Esophagus mucosa (tissue), 1 donor: ENCODE measurements at places on chromosomes 13 and 19.

DNA sequence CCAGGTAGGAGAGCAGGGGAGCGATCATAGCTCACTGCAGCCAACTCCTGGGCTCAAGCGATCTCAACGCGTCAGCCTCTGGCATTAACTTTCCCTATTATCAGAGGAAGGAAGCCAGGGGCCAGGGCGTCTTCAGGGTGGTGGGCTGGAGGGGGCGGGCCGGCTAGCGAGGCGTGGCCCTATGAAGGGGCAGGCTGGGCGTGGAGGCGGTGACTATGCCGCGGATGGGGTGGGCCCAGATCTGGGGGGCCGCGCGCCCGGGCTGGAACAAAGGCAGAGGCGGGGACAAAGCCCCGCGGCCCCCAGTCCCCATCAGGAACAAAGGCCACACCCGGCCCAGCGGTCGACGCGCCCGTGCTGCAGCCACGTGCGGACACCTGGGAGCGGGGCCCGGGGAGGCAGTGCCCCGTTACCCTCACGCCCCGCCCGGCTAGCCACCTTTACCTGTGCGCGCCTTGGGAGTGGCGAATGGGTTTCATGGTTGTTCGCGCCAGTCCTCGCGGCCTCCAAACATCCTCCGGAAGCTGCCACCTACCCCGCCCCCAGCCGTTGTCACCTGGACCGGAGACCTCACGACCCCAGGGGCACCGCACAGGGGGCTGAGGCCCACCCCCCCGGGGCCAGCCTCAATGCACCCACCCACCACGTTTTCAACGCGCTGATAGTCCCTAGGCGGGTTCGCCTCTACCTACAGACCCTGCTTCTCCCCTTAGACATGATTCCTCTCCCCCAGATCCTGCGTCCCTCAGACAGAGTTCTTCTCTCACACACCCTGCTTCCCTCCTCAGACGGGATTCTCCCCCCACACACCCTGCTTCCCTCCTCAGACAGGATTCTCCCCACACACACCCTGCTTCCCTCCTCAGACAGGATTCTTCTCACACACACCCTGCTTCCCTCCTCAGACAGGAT is 5.4 kb upstream of the TRIM28 start:
- peak; percentile 82 for ATAC-seq

- ATAC-seq, result peak; percentile 71
These were observed 539 bp downstream of the U2AF1L4 start for GRCh38 chr19:35744430-35745327.

GRCh38 chr13:30744681-30745077 is 9.3 kb downstream of the ALOX5AP start:
- ATAC-seq, result no peak

DNA sequence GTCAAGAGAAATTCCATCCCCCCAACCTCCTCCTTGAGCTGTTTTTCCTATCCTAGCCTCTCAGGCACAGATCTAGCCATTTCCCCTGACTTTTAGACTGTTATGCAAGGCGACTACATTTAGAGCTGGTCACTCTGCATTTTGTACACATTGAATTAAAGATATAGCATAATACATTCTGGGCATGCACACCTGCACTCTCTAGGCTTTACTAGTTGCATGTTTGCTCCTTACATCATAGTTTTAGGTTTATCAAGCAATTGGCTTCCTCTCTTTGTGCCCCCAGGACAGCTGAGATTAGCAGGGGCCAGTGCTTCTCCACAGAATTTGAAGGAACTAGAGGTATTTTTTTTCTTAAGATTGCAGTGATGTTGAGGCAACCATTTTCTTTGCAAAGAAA is 19.5 kb downstream of the GPC6 start:
- ATAC-seq, result no peak

- ATAC-seq, result peak; percentile 76
These were observed 15.3 kb downstream of the GADD45B start for GRCh38 chr19:2491130-2491801.

DNA sequence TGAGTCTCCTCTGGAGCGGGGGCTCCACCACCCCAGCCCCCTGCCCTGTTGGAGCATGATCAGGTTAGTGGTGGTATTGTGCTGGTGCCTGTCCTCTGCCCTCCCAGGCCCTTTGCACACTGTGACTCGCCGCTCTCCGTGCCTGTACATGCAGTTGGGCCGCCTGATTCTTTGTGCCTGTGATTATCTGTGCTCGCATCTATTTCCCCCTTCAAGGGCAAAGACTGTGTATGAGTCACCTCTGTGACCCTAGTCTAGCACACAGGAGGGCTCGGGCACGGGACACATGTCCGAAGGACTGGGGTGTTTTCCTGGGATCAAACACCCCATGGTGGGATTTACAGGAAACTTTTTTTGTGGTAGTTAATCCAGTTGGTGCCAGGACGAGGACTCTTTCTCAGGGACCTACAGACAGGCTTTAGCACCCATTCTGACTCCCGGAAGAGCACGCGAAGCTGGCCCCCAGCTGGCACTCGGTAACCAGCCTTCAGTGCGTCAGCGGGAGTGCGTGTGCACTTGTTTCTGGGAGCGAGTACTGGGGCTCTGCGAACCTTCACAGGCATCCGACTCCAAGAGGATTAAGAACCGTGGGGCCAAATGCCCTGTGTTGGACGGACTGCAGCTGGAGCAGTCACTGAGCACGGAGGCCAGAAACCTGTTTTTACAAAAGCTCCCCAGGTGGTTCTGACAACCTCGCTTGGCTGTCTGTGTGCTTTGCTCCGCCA is 6.7 kb downstream of the PPP1R37 start:
- peak; percentile 71 for ATAC-seq

DNA sequence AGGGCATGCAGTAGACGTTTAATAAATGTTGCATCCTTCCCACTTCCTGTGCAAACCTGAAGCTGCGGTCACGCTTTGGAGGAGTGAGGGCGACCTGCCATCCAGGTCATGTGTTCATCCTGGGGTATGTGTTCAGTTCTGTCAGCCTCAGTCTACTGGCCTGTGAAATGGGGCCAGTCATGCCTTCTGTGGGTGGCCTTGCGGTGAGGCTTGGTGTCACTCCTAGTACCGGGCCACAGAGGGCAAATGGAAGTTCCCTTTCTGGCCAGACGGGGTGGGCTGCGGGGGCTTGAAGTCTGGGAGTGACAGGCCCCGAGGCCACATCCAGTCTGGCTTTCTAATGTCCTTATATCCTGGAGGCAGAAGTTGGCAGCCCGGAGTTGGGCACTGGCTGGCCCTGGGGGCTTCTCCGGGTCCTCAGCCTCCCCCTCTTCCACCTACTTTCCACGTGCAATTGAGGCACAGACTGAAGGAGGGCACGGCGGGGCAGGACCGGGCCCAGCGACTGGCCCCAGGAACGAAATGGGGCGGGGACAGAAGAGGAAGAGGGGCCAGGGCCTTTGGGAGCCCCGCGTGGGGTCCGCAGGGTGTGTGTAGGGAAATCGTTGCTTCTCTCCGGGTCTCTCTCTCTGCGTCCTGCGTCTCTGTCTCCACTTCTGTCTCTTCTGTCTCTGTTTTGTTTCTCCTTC is 11.1 kb downstream of the PDE4A start:
- no peak for ATAC-seq

- no peak for ATAC-seq
These were observed at the start of gene ANGPTL8 for GRCh38 chr19:11239377-11240000. TSS of gene ANGPTL8 (plus strand) at chr19:11239619. CDS start at chr19:11239638, 19 bp downstream.

GRCh38 chr13:100075700-100076587 is 12.9 kb upstream of the PCCA start:
- ATAC-seq, result no peak

DNA sequence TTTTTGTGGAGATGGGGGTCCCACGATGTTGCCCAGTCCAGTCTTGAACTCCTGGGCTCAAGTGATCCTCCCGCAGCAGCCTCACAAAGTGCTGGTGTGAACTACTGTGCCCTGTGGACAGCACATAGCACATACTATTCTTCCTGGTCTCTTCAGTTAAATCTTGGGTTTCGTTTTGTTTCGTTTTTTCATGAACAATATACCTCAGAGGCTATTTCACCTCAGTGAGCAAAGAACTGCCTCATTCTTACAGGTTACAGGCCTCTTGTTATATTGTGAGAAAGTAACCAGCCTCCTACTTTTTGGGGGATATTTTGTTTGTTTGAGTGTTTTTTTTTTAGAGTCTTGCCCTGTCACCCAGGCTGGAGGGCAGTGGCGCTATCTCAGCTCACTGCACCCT is 1.3 kb upstream of the C3 start:
- ATAC-seq, result no peak

- ATAC-seq, result no peak
These were observed 37.1 kb downstream of the TSHZ3 start for GRCh38 chr19:31312009-31312676.

GRCh38 chr13:63948045-63948444 is 2532.4 kb upstream of the PCDH20 start:
- ATAC-seq, result no peak

GRCh38 chr19:7215176-7215575 is 79.0 kb downstream of the INSR start:
- ATAC-seq, result no peak

- ATAC-seq, result no peak
These were observed 1.9 kb downstream of the BTBD2 start for GRCh38 chr19:2013683-2013961.

GRCh38 chr13:93244141-93244917 is 17.7 kb downstream of the GPC6 start:
- no peak for ATAC-seq

GRCh38 chr13:48851707-48852106 is 124.0 kb upstream of the FNDC3A start:
- ATAC-seq, result no peak

GRCh38 chr13:43626994-43627393 is 159.8 kb downstream of the ENOX1 start:
- no peak for ATAC-seq

GRCh38 chr13:106562301-106562700 is 5.6 kb downstream of the ARGLU1 start:
- no peak for ATAC-seq

DNA sequence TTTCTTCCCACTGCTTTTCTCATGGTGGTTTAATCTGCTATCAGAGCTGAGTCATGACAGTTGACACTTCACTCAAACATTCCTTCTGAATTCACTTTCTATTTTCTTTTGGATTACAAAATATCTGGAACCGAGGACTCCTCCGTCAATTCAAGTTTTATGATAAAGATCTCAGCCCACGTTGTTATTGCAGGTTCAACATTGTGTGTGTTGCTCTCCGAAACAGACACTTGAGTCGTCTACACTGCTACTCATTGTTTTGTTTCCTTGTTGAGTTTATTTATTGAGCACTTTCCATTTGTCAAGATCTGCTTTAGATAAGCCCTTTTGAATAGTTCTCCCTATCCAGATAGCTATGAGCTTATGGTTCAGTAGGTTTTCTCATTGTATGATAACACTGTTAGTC is 636.1 kb upstream of the GPC6 start:
- no peak for ATAC-seq

DNA sequence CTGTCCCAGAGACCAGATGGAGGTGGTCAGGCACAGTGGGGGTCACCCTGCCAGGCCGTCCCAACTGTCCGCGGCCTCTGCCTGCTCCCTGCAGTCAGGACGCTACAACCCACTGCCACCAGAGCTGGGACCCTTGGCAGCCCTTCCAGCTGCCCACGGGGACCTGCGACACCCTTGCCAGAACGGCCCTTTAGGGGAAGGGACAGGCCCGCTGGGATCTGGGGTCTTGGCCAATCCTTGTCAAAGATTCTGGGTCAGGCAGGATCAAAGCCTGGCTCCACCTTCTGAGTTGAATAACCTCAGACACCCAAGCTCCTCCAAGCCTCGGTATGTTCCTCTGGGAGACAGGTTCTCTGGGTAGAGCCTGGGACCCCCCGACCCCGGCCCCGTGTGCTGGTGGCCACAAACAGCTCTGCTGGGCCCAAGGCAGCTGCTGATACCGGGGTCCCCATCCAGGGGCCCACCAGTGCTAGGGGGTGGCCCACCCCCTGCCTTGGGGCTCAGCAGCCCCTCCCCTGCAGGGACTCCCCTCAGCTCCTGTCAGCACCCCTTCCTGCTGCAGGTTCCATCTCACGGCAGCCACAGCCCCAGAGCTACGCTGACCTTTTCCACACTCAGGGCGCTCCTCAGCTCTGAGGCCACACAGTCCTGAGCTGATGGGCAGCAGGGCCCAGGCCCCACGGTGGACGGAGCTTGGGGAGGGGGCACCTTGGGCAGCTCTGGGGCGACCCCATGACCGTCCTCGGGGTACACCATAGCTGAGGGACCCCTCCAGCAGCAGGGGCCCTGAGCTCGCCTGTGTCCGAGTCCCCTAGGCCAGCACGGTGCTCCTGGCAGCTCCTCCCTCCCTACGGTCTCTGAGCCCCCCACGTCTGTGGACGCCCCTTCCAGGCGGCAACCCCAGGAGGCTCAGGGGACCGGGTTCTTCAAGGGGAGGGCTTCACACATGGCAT is 18.4 kb downstream of the SBNO2 start:
- ATAC-seq, result peak; percentile 30

DNA sequence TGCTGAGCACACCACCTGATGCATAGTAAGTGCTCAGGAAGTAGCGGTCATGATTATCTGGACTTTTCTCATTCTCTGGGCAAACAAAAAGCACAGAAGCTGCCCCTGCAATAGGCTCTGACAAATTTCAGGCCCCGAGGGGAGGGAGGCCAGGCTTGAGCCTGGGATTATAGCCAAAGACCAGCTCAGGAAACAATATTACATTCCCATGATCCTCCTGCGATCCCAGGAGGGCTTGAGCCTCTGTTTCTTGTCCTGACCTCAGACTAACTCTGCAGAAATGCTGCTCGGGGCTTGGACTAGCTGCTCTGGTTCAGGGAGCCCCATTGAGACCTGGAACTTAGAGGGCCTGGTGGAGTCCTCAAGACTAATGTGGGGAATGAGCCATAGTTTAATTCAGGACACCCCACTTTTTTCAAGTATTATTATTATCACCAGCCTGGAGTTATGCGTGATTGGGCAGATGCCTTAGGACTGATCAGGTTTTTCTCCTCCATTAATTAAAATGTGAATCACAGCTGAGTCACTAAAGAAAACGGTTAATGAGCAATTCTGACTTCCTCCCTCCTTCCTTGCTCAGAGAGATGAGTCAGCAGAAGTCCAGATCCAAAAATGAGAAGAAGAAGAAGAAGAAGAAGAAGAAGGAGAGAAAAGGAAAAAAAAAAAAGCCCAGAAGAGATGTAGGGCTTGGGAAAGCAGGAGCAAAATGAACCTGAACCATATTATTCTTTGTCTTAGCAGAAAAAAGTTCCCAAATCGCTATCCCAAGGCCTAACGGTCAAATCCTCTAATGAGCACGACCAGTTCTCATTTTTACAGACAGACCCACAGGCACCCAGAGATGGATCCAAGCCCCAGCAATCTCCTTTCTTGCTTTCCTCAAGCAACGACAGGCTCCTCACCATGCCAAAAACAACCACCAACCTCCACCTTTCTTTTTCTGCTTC is 107.2 kb downstream of the CACNA1A start:
- ATAC-seq, result peak; percentile 87

- ATAC-seq, result no peak
These were observed 577.4 kb downstream of the TBC1D4 start for GRCh38 chr13:74904556-74904955.

DNA sequence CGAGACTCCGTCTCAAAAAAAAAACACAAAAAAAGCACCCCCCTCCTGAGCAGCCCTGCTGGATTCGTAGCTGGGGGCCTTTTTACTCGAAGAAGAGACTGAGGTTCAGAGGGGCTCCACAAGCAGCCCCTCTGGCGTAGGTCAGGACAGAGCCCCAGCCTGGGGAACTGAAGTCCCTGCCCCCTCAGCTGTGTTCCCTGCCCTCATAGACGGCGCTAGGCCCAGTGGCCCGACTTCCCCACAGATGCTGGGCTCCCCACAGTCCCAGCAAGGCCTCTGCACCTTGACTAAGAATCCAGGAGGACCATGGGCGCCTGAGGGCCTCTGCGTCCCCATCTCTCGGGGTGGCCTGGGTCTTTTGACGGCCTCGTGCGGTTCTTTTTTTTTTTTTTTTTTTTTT is 1.1 kb upstream of the MISP start:
- no peak for ATAC-seq

GRCh38 chr13:85650613-85651012 is 148.6 kb downstream of the SLITRK6 start:
- ATAC-seq, result no peak

- no peak for ATAC-seq
These were observed 809.4 kb upstream of the MIR17HG start for GRCh38 chr13:90538063-90538462.
